Activated naive CD8-positive, alpha-beta T cell treated with anti-CD3 and anti-CD28 coated beads for 36 hours (primary cell): ENCODE measurements at places on chromosomes 16 and 17. TPM values are rescaled to one million over a fixed set of nuclear protein-coding genes. Genes with fewer than 3 reads are reported as not detected.

DNA sequence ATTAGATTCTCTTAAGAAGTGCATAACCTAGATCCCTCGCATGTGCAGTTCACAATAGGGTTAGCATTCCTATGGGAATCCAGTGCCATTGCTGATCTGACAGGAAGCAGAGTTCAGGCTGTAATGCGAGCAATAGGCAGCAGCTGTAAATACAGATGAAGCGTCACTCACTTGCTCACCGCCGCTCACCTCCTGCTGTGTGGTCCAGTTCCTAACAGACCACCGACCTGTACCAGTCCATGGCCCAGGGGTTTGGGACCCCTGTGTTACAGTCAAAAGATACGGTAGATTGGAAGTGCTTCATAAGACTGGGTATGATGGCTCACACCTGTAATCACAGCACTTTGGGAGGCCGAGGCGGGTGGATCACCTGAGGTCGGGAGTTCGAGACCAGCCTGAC, 2.8 kb downstream of the STAT5A start:
- no peak for DNase-seq

DNA sequence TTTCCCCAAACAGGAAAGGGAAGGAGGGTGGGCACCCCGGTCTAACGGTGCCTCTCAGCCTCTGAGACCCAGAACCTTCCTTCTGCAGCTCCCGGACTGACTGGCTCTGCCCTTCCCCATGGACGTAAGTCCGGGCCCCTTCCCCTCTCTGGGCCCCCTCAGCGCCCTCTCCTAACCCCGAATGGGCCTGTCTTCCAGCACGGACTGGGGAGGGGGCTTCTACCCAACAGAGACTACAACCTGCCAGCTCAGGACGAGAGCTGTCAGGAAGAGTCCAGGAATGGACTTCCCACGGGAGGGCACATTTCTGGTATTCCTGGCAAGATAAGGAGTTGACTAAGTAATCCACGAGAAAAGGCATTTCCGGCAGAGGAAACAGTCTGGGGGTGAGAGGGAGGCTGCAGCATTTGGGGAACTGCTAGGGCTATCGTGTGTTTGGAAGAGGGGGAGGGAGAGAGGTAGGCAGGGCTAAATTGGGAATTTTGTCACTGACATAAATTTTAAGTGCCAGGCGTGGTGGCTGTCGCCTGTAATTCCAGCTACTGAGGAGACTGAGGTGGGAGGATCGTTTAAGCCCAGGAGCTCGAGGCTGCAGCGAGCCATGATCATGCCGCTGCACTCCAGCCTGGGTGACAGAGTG, 12.1 kb upstream of the ALDOA start:
- DNase-seq: no peak

- no peak for DNase-seq
Observed at GRCh38 chr16:72664056-72664508, 383.8 kb downstream of the ZFHX3 start.

GRCh38 chr17:78665952-78666920, 89.0 kb upstream of the DNAH17 start:
- DNase-seq: peak; percentile 54

GRCh38 chr16:68869492-68870088, 26.3 kb downstream of the TANGO6 start:
- no peak for DNase-seq

DNA sequence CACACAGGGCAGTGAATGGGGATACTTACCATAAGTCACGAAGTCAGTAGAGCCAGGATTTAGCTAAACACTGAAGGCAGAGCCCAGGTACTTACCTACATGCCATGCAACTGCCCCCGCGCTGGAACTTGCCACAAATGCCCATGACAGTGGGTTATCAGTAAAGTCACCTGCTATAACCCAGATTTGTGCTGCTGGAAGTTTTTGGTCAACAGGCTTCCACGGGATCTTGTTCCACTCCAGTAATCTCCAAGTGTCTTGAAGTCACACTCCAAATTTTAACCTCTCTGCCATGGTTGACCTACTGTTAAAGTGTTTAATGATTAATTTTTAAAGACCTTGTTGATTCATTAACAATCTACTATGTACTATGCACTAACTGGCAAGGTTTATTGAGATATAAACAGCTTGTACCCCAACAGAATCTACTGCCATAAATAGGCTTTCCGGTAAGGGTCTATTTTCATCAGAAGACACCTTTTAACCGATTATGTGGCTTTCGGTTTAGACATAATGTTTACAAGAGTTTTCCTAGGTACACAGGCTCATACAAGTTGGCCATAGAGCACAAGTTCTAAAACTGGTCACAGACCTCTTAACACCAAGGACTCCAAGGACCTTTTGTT, 6.3 kb upstream of the SLC5A11 start:
- no peak for DNase-seq

GRCh38 chr16:28590384-28591340, 6.2 kb downstream of the SULT1A2 start:
- DNase-seq: no peak

- no peak for DNase-seq
Observed at GRCh38 chr17:47792979-47793378, 28.6 kb downstream of the OSBPL7 start.

DNA sequence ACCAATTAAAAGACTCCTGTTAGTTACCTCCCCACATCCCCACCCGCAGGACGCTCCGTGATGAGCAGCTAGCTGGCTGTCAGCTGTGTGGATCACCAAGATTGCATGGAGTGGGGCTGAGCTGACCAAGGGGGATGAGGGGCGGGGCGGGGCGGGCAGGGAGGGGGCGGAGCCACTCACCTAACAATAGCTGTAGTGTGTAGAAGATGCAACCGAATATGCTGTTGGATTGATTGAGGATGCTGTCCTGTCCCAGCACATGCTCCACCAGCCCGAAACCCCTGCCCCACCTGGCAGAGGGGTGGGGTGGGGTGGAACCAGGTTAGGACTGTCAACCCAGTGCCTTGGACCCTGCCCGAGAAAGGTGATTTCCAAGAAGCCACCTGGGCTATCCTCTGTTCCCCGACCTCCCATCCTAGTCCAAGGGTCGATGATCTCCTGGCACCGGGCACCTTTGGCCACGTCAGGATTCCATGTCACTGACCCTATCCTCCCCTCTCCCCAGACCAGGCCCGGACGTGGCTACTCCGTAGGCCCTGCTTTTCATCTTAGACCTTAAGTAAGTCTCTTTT, 1.4 kb downstream of the VKORC1 start:
- no peak for DNase-seq

GRCh38 chr17:57338257-57338914, 82.1 kb downstream of the MSI2 start:
- no peak for DNase-seq

DNA sequence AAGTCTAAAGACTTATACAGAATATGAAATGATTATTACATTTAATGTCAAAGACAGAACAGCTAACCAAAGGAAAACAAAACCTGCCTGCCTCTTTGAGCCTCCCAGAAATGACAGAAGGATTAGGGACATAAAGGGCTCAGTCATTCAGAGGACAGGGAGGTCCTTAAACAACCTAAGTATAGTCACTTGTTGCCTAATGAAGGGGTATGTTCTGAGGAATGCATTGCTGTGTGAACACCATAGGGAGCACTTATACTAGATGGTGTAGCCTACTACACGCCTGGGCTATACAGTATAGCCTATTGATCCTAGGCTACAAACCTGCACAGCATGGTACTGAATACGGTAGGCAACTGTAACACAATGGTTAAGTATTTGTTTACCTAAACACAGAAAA, 106.4 kb downstream of the PARN start:
- DNase-seq: no peak

GRCh38 chr17:49572806-49573420, 2.8 kb upstream of the NXPH3 start:
- DNase-seq: no peak

GRCh38 chr17:55383771-55384642, 37.6 kb downstream of the MMD start:
- no peak for DNase-seq

- DNase-seq: no peak
Observed at GRCh38 chr16:51085271-51085670, 65.8 kb downstream of the SALL1 start.

DNA sequence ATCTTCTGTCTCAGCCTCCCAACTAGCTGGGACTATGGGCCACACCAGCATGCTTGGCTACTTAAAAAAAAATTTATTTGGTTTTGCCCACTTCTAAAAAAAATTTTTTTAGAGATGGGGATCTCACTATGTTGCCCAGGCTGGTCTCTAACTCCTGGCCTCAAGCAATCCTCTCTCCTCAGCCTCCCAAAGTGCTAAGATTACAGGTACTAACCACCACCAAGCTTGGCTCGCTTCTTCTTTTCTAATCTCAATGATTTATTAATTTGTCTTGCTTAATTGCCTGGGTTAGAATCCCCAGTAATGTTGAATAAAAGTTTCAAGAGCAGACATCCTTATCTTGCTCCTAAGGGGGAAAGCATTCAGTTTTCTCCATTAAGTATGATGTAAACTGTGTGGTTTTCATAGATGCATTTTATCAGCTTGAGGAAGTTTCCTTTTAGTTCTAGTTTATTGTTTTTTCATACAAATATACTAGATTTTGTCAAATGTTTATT, 65.8 kb upstream of the NACA2 start:
- DNase-seq: no peak

DNA sequence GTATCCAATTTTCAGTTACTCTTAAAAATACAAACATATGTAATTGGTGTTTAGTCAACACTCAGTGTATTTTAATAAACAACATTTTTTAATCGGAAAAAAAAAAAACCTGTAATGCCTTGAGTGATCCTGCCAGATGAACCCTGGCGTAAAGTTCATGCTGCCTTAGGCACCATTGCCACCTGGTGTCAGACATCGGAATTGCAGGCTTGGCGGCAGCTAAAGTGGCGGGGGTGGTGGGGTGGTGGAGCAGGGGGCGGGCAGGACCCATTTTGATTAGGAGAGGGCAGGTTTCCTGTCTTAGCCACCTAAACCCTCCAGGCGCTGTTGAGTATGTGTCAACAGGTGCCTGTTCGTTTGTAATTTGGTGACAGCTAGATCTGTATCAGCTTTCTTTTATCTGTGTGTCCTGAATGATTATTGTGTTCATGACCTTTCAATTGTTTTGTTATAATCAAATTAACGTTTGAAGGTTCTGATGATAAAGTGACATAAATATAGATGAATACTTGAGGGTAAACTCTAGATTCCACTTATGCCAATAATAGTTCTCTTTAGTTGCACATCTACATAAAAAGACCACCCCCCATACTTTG, 588.7 kb downstream of the CDH13 start:
- peak; percentile 44 for DNase-seq

DNA sequence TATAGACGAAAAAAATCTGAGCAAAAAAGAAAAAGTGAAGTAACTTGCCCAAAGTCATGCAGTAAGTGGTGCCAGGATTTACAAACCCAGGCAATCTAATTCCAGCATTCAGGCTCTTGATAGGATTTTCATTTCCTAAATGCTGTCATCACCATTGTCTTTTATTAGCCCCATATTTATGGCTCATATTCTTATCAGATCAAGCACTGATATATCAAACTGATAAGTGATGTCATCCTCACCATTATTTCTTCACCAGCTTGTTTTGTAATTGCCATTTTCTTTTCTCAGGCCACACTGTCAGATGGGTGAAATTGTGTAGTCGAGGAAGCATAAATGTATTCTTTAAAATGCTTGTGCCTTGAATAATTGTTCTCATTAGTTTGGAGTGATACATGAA, 1.3 kb downstream of the RAD51C start:
- DNase-seq: no peak

DNA sequence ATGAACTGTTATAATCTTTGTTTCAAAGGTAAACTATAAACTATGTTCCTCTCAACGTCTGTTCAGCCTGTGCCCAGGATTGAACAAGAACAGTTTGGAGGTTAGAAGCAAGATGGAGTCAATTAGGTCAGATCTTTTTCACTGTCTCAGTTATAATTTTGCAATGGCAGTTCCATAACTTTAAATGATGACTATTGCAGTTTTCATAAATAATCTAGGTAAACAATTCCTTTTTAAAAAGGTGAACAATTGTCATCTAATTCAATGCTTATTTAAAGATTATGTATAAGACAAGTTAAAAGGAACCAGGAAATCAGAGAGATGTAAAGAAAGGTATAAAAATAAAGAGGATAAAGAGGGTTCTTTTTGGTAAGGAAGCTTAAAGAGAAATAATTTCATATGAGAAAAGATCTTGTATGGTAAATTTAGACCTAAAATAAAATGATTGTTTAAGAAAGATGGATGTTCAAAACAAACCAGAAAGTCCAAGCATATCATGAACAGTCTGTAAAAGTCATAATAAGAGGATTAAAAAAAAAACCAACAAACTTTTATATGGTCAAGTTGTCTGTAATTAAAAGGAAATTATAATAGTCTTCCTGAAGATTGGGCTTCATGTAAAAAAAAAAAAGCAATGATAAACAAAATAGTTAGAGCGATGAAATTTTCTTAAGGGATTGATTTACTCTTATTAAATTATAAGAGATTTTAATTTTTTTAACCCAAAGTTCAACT, 6.1 kb downstream of the KRTAP4-9 start:
- no peak for DNase-seq

- peak; percentile 6 for DNase-seq
Observed at GRCh38 chr16:80824623-80825364, 20.4 kb upstream of the CDYL2 start.

DNA sequence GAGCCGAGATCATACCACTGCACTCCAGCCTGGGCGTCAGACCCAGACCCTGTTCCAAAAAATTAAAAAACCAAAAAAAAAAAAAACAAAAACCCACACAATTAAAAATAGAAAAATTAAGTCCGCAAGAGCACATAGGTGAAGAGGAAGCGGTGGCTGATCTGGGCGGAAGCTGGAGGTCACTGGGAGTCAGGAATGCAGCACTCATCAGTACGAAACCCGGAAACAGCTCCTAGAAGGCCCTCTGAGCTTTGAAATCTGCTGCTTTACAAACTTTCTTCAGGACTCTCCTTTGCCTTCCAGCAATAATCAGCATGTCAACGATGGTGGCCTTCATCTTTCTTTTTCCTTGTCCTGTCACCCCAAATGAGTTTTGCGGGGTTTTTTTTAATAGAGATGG, 29.5 kb downstream of the TRAP1 start:
- DNase-seq: no peak

The GPRC5C gene
- 2.1 TPM for total RNA-seq

The CHRNE gene
- 0.42 TPM for total RNA-seq

The INCA1 gene
- 0.36 TPM for total RNA-seq

The TNS4 gene
- 7.3 TPM for total RNA-seq

The RTN4RL1 gene
- 0.64 TPM for total RNA-seq

The RNF43 gene
- 0.41 TPM for total RNA-seq

The CD300E gene
- total RNA-seq: not detected

The PAGR1 gene
- 33.7 TPM for total RNA-seq

The SDK2 gene
- total RNA-seq: 1.4 TPM

The HIGD1B gene
- total RNA-seq: not detected

The ABCC3 gene
- not detected for total RNA-seq

The NEUROD2 gene
- not detected for total RNA-seq

The ARHGAP23 gene
- total RNA-seq: 0.08 TPM

The ARSG gene
- total RNA-seq: 5.0 TPM

The DUXB gene
- not detected for total RNA-seq

The PGAP3 gene
- total RNA-seq: 8.9 TPM

The TBC1D3H gene
- not detected for total RNA-seq

The ATP2A1 gene
- 2.8 TPM for total RNA-seq

The MT1A gene
- total RNA-seq: not detected

The IL32 gene
- total RNA-seq: 1,056 TPM
